ENCODE measurements at places on chromosomes 16 and 17. TPM values are rescaled to one million over a fixed set of nuclear protein-coding genes. Genes with fewer than 3 reads are reported as not detected.

DNA sequence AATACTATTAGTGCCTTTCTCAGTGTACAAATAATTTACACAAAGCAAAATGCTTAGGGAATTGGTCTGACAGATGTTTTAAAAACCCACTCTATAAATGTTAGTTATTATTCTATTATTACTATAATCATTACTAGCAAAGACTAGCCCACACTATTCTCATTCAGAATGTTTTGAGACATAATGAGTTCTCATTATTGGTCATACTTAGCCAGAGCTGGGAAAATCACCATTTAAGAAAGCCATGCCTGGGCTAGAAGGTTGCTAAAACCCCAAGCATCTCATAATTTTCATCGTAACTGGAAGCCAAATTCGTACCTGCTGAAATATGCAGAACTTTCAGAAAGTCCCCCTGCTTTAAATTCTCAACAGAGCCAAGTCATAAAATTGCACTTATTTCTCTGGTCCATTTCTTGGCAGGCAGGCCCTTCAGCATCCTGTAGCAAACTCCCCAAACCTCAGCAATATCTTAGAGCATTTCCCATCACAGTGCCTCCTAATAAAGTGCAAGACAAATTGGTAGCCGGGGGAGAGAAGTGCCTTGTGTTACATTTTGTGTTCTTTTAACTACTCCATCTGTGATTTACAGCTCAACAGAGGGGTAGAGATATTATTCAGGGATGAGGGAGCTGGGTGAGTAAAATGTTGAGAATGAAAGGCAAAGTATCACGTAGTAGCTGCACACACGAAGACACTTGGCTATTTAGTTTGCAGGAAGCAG, 79.8 kb upstream of the ADAMTS18 start:
- DNase-seq, result no peak

Gene ATP5PD
- total RNA-seq, result 177 TPM

DNA sequence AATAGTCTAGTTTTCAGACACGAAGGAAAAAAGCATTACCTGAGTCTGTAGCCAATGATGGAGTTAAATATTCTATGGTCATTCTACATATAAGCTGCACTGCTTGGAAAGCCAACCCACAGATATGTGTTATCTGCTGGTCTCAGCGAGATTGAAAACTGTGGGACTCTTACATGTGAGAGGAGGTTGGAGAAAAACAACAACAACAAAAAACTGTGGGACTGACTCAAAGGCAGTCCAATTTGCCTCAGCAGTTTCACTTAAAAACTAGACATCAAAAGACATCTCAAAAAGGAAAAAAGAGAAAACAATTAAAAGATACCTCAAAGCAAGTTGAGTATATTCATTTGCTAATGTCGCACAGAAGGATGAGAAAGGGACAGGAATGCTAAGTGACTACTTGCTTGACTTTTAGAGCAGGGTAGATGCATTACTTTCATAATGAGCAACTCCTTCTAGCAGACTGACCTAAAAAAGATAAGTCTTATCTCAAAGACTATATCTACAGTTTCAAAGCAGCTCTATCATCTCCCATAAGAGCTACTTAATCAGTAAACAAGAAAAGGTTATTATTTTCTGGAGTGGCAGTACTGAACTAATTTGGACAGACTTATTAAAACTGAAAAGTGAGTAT, 35.5 kb upstream of the ITGA2B start:
- no peak for DNase-seq

Gene CBX8
- total RNA-seq, result 3.7 TPM

DNA sequence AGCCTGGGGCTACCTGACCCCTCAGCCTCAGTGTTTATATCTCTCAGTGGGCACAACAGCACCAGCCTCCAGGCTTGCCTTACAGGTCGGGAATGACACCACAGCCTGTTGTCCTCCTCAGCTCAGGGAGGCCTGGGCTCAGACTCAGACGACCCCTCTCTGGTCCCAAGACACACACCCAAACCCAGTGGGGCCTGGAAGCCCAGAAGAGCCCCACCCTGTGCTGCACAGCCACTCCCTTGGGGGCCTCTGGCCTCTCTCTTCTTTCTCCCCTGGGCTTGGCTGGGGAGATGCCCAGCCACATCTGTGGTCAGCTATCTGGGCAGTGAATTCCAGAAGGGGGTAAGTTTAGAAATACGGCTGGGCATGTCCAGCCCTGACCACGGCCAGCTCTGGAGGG, 2.4 kb downstream of the NATD1 start:
- no peak for DNase-seq

- no peak for DNase-seq
Observed at GRCh38 chr17:12021623-12022140, 1.0 kb downstream of the MAP2K4 start.

DNA sequence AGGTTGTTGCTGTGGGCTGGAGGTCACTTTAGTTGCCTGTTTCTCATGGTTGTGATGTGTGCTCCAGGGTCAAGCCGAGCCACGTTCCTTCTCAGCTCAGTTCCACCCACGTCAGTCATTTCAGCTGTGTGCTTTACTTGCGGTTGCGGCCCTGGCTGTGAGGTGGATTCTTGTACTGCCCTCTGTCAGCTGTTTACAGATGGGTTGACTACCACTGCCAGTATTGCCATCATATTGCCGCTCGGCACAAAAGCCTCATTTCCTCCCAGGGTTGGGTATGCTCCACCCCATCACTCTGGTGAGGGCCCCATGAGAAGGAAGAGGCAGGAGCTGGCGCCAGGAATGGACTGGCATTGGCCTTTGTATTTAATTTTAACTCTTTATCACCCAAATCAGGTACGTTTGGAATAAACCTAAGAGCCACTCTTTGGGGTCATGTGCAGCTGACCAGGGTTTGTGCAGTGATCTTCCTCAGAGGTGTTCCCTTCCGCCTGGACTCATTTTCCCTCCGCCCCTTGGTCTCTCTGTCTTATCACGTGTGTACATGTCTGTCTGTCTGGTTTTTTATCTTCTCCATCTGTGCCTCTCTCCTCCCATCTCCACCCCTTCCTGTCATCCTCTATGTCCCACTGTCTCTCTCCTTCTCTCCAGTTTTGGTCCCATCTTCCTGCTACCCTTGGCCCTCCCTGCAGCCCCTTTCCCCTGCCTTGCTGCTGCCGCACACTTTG, 25.0 kb downstream of the METTL22 start:
- DNase-seq, result no peak
